Muscle of arm (tissue), 14 donors: ENCODE measurements at places on chromosomes 5 and 9. TPM values are rescaled to one million over a fixed set of nuclear protein-coding genes. Genes with fewer than 3 reads are reported as not detected.

The FOXD4L6 gene
- not detected for polyA plus RNA-seq

GRCh38 chr5:88785746-88786565 is 97.0 kb downstream of the MEF2C start:
- peak; percentile 77 for DNase-seq

- no peak for DNase-seq
Observed at GRCh38 chr5:150731669-150732242, 27.1 kb downstream of the DCTN4 start.

DNA sequence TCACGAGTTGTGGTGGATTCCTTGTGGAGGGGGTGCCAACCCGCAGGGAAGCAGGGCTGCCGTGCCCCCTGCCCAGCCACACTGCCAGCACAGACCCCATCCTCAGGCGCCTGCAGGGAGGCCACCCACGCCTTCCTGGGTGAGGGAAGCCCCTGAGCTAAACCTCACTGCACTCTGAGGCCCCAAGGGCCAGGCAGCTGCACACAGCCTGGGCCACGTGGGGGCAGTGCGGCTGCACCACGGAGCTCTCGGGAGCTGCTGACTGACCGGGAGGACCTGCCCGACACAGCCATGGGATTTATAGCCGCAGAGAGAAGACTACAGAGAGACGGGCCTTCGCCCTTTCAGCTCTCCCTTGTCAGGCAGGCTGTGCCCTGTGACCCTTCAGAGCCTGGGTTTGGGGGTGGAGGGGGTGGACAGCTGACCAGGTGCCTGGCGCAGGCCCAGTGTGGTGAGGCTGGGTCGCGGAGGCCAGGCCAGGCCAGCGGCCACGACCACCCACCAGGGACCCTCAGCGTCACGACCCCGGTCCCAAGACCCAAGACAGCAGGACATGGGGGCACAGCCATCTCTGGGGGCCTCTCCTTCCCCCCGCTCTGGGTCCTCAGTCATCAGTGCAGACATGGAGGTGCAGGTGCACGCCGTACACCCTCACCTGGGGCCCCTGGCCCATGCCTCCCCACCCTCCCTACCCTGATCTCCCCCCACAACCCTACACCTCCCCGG is 4.3 kb upstream of the AHRR start:
- peak; percentile 32 for DNase-seq

- no peak for DNase-seq
Observed at GRCh38 chr5:35745193-35745592, 111.5 kb upstream of the IL7R start.

GRCh38 chr5:136242136-136242535 is 49.2 kb upstream of the SMIM32 start:
- DNase-seq, result no peak

DNA sequence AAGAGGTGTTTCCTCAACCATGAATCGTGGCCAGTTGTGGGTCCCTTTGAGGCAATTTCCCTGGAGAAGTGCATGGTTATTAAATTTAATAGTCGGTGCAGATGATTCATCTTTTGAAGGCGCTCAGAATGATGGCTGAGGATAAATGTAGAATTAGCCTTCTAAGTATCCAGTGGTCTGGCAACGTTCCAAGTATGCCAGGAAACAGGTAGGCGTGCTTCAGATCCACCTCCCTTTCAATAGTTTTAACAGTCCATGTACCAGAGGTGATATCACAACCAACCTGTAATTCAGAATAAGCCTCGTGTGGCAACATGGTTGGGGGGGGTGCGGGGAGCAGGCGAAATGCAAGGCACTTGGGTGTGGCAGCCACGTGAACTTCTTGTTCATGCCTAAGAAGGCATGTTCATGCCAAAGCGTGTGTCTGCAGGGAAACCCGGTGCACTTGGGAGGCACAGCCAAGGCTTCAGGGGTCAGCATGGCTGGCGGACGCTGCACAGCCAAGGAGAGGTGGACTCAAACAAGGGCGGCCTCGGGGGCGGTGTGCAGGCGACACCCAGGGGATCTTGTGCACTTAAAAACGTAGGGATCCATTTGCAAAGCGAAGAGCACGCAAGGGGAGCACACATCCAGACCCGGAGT is 5.2 kb upstream of the NKD2 start:
- no peak for DNase-seq

The PCDHB10 gene
- not detected for polyA plus RNA-seq

The PRLR gene
- polyA plus RNA-seq, result 1.0 TPM
